ENCODE measurements at places on chromosomes 16 and 17. TPM values are rescaled to one million over a fixed set of nuclear protein-coding genes. Genes with fewer than 3 reads are reported as not detected.
A peak's percentile ranks its signal among the peaks of the same experiment; 100 is the strongest.

GRCh38 chr17:38919316-38920078, 5.9 kb upstream of the LASP1NB start:
- H3K4me3 ChIP-seq: no peak overlapping the region
- peaks cover 54% of the 10 kb centered on the region for H3K36me3 ChIP-seq
- H3K27me3 ChIP-seq: no peaks in the 10 kb centered on the region
- no peak for DNase-seq
- H3K27ac ChIP-seq: no peak overlapping the region

DNA sequence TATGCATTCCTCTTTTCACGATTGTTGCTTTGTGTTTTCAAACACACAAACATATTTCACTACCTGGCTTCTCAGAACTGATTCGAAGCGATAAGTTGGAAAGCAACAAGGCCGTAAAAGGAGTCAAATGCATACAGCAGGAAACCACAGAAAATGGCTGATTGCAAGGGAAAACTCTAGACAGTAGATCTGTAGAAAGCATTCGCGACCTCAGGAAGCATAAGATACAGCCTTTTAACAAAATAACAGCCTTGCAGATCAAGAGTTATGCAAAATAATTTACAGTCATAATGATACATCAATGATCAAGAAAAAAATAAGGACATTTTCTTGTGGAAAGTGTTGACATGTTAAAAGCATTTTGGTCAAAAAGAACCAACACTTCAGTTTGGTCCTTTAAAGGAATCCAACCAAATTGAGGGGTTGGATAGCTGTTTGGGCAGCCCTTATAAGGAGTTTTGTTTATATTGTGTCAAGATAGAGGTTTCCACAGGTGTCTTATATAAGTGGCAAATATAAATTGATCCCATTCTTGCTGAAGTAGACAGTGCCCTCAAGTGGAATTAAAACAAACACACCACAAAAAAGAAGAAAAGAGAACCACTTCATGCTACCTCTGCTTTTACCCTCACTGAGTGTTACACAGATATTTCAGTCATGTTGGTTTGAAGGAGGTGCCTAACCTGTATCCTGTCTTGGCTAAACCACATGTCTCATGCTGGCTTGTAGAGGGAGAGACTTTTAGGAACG, 5.5 kb downstream of the CYLD start:
- H3K4me3 ChIP-seq: no peak overlapping the region
- no peak for DNase-seq
- peaks cover 2% of the 10 kb centered on the region for H3K4me1 ChIP-seq
- H3K27ac ChIP-seq: no peak overlapping the region
- no peaks in the 10 kb centered on the region for H3K27me3 ChIP-seq

DNA sequence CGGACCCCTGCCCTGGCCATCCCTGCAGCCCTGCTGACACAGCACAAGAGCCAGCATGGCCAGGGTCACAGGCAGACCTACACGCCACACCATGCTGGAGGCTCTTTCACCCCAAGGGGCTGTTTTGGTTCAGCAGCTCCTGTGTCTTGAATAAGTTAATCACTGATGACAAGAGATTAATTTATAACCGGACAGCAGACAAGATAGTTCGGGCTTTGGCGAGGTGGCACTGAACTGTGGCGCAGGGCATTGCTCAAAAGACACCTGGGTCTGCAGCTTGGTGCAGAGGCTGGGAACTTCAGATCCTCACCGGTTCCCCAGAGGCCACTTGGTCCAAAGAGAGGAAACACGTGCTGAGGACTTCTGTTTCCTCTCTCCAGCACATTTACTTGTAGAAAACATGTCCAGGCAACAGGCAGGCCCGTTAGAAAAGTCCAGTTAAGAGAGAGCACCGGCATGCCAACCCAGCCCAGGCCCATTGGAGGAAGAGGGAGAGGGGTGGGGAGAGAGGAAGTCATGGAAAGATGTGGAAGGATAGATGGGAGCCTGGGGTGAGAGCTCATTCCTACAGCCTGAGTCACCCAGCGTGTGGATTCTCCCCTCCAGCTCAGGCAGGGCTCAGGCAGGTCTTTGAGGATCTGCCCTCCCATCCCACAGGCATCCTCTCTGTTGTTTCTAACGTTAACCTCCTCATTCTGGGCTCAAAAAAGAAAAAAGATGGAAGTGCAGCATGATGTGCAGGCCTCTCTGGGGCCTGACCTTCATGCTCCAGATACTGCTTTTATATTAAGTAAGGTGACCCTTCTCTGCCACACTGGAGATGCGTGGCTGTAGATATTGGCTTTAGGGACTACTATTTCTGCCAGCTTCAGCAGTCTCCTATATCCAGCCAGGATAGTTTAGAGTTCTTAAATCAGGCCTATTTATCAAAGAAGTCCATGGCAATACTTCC, 80.0 kb upstream of the HNF1B start:
- H3K4me1 ChIP-seq: peaks cover 8% of the 10 kb centered on the region
- H3K27ac ChIP-seq: no peak overlapping the region
- no peak overlapping the region for H3K4me3 ChIP-seq
- DNase-seq: no peak
- H3K27me3 ChIP-seq: peaks cover 10% of the 10 kb centered on the region

DNA sequence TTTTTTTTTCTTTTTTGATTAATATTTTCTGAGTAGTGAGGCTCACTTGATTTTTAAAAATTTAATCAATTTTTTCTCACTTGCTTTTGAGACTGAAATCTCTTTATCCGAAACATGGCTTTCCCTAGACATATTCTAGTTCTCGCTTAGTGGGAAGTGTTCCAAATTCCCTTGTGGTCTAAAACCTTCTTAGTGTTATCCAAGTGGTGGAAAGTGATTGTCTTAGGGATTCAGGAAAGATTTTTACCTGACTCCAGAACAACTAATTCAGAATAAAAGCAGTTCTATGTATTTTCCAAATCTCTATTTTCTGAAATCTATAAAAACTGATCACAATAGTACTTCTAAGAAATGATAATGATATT, 178.8 kb downstream of the MAP2K6 start:
- H3K27ac ChIP-seq: no peak overlapping the region
- H3K27me3 ChIP-seq: no peaks in the 10 kb centered on the region
- no peaks in the 10 kb centered on the region for H3K4me1 ChIP-seq
- DNase-seq: no peak
- no peaks in the 10 kb centered on the region for H3K36me3 ChIP-seq
- no peak overlapping the region for H3K4me3 ChIP-seq

DNA sequence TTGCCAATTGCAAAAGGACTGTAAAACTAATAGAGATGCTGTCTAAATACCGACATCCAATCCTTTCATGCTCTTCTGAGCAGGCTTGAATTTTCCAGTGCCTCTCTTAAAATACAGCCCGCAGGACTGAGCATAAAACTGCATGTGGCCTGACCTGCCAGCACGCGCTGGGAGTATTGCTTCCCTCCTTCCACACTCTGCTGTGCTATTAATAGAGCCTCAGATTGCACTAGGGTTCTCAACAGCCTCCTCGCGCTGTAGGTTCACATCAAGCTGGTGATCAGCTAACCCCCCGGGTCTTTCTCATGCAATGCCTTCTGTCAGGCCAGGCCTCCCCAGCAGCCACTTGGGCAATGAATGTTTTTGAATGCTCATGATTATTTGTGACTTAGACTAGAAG, 14.2 kb upstream of the MSI2 start:
- no peak for DNase-seq
- no peak overlapping the region for H3K4me3 ChIP-seq
- H3K36me3 ChIP-seq: no peaks in the 10 kb centered on the region
- no peak overlapping the region for H3K27ac ChIP-seq

DNA sequence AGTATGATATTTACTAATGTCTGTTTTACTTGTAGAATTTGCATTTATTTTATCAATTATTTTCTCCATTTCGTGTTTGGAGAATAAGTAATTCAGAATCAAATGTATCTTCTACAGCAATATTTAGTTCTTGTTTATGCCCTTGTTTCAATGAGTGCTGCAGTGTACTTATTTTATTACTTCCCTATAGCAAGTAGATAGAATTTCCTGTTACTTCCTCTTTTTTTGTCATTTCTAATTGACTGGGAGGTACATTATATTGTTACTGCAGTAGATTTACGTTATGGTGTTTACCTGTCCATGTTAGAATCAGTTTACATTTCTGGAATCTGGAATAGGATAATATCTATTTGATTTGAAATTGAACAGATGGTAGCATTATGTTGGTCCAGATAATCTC, 71.2 kb downstream of the OMG start:
- no peak overlapping the region for H3K27ac ChIP-seq
- H3K4me3 ChIP-seq: no peak overlapping the region
- H3K27me3 ChIP-seq: no peaks in the 10 kb centered on the region
- DNase-seq: no peak
- 0 out of 3 replicates have a peak, but pooled peaks cover 4% of the 10 kb centered on the region for H3K4me1 ChIP-seq

DNA sequence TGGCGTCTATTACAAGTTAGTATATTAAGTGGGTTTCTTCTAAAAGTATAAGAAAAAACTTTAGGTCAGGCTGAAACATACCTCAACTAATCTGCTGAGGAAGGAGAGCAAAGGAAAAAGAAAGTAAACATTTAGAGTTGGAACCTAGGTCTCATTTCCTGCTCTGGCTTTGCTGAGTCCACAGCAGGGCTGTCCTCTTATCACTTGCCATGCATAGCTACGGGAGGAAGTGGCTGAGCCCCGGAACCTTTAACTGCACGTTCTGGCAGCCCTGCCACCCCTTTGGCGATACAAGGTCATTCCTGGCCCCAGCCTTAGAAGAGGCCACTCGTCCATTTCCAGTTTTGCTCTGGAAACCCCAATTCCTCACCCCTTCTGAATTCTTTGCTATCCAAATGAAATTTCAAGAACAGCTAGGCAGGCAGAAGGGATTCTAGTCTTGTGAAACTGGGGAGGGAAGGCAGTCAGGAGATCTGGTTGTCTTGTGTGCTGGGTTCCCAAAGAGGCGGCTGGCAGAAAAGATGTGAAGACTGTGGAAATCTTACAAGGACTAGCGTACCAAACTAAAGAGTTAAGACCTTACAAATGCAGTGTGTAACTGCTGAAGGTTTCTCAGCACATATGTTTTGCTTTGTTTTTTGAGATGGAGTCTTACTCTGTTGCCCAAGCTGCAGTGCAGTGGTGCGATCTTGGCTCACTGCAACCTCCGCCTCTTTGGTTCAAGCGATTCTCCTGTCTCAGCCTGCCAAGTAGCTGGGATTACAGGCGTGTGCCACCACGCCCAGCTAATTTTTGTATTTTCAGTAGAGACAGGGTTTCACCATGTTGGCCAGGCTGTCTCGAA, 19.1 kb downstream of the WIPI1 start:
- peak; percentile 77 for DNase-seq
- H3K27ac ChIP-seq: peak overlapping the region; percentile 85
- H3K36me3 ChIP-seq: no peaks in the 10 kb centered on the region

C16orf74 gene
- not detected for total RNA-seq

LYRM9 gene
- 1.8 TPM for total RNA-seq

HCRT gene
- not detected for total RNA-seq

CCDC144A gene
- 0.71 TPM for total RNA-seq

MYH11 gene
- total RNA-seq: 0.78 TPM

TMEM92 gene
- total RNA-seq: 0.47 TPM

GJD3 gene
- 0.38 TPM for total RNA-seq

PPP1R27 gene
- total RNA-seq: 2.3 TPM
